Urinary bladder (tissue), 4 donors: ENCODE measurements at places on chromosomes 1 and 21. TPM values are rescaled to one million over a fixed set of nuclear protein-coding genes. Genes with fewer than 3 reads are reported as not detected.

- DNase-seq, result no peak
Observed at GRCh38 chr1:61531716-61532115, 193.2 kb downstream of the TM2D1 start.

DNA sequence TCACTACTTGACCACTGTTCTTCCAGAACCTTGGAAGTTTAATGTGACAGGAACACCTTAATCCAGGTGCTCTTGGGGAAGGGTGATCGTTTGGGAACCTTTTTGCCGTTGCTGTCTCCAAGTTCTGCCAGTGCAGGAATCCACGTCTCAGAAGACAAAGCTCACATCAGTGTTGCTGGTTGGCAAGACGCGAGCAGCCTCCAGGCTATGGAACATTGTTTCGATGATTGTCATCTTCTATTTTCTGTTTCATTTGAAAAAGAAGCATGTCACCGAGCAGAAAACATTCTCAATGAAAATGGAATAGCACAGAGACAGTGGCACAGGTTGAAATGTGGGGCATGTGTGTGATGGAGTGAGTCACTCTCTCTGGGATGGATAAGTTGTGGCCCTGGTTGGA lies 11.7 kb downstream of the STUM start:
- no peak for DNase-seq

DNA sequence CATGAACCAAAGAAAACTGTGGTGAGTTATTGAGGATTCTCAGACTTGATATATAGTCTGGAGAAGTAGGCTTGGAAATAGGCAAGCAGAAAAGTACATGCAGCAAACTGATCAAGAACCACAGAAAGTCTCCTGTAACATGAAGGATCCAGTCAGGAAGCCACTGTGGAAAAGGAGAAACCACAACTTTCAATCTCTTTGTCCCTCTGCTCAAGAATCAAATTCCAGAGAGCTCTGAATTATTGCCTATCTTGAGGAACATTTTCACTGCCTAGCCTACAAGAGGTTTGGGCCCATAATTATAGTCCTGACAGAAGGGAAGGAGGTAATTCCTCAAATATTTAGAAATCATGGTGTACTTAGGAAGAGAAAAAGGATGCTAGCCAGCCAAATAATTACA lies 43.0 kb upstream of the ADAMTS1 start:
- DNase-seq, result no peak

GRCh38 chr1:224266105-224266914 lies 63.7 kb downstream of the NVL start:
- no peak for DNase-seq

MARK1 gene
- polyA plus RNA-seq, result 7.8 TPM
